SJCRH30 (cell line): ENCODE measurements at places on chromosomes 13 and 19. TPM values are rescaled to one million over a fixed set of nuclear protein-coding genes. Genes with fewer than 3 reads are reported as not detected.
A peak's percentile ranks its signal among the peaks of the same experiment; 100 is the strongest.

GRCh38 chr13:77417897-77418296 is 91.0 kb upstream of the MYCBP2 start:
- no peak for DNase-seq

GRCh38 chr19:13138916-13139198 is 11.3 kb downstream of the STX10 start:
- DNase-seq, result no peak

DNA sequence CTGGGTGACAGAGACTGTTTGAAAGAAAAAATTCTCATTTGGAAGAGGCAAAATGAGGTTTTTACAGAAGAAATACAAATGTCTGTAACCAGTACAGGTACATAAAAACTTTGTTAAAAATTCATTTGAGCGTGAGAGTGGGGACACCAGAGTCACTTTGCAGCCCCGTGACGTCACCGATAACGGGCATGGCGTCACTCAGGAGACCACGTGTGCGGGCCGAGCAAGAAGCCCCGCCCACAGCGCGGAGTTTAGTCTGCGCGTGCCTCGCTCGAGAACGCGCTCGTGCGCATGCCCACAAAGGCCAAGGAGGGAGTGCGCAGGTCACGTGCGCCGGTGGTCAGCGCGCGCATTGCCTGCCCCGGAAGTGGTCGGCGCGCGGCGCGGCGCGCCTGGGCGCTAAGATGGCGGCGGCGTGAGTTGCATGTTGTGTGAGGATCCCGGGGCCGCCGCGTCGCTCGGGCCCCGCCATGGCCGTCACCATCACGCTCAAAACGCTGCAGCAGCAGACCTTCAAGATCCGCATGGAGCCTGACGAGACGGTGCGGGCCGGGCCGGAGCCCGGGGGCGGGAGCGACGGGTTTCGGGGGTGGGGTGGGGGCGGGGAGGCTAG is at the start of gene RAD23A:
Gene RAD23A (plus strand): TSS at position 384 of the 613 bp plus-strand sequence. CDS start 87 bp downstream, at position 471.
- peak; percentile 99 for DNase-seq

DNA sequence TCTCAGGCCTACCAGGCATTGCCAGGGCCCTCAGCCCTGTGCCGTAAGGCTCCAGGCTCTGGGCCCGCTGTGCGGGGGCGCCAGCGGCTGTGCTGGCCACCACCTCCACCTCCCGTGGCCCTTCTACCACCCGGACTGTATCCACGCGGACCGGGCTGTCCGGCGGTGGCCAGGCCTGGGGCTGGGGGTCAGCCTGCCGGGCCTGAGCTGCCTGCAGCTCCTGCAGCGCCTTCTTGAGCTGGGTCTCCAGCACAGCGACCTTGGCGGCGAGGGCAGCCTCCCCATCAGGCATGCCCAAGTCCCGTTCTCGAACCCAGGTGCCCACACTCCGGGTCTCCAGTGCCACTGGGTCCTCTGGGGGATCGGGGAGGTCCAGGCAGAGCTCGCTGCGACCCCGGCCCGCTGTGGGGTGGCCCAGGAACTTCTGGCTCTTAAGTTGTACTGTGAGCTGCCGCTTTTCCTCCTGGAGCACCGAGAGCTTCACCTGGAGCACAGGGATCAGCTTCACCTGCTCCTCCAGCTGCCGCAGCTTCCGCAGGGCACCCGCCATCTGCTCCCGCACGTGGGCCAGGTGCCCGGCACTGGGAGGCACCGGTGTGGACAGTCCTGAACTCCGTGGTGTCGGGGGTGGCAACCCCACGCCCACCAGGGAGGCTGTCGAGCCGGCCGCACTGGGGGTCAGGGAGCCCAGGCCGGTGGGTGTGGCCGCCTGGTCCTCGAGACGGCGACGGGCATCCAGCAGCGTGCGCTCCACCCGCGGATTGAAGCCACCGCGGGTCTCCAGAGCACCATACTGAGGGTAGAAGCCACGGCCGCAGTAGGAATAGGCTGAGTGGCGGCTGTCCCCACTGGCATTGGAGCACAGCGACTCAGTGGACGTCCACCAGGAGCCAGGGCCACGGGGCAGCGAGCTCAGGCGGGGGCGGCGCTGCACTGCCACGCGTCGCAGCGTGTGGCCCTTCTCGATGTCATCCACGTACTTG is 4.1 kb downstream of the KANK2 start:
- no peak for DNase-seq

GRCh38 chr19:38228491-38229439 is 4.7 kb upstream of the DPF1 start:
- DNase-seq, result peak; percentile 49

DNA sequence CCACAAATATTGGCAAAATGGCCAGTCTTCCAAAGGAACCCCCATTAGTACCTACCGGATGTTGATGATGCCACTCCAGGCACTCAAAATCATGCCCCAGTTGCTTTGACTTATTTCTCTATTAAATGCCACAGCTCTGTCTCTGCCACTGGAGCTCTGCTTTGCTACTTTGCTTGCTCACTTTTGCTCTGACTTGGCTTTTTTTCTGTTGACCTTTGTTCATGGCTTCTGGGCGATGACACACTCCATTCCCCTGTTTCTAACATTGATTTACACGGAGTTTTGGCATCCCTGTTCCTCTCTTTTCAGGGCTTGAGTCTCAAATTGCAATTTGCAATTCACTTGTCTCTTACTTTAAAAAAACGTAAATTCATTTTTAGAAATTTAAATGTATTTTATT is 217.1 kb upstream of the SPRY2 start:
- no peak for DNase-seq

DNA sequence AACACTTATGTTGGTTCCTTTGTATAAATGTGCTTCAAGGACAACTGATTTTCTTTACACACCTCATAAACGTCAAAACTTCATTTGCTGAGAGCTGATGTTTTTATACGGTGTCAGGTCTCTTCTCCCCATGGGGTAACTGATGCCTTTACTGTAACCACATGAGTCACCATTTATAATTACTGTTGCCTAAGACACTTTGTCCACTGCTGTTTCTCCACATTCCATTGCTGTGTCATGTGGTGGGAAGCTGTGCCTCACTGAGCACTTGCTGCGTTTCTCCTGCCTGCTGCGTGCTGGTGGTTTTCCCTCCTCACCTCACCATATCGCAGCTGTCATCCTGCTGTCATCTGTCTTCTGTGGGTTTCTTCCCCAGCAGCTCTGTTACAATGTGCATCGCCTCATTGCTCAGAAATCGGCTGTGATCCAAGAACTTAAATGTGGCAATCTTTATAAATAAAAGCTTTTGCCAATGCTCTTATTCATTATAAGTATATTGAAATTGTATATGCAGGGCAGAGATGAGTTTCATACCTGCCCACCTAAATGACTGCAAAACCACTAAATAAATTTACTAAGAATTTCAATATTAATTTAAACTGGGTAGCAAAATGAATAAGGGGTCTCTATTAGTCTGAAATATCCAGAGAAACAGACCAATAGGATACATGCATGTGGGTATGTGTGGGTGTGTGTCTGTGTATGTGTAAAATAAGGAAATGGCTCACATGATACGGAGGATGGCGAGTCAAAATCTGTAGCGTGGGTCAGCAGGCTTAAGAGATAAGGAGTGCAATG is 547.0 kb upstream of the SLITRK5 start:
- DNase-seq, result peak; percentile 97

GRCh38 chr19:12607631-12608030 is 3.0 kb downstream of the ZNF490 start:
- no peak for DNase-seq

- no peak for DNase-seq
These were observed 162.3 kb upstream of the SERP2 start for GRCh38 chr13:44211286-44211685.

DNA sequence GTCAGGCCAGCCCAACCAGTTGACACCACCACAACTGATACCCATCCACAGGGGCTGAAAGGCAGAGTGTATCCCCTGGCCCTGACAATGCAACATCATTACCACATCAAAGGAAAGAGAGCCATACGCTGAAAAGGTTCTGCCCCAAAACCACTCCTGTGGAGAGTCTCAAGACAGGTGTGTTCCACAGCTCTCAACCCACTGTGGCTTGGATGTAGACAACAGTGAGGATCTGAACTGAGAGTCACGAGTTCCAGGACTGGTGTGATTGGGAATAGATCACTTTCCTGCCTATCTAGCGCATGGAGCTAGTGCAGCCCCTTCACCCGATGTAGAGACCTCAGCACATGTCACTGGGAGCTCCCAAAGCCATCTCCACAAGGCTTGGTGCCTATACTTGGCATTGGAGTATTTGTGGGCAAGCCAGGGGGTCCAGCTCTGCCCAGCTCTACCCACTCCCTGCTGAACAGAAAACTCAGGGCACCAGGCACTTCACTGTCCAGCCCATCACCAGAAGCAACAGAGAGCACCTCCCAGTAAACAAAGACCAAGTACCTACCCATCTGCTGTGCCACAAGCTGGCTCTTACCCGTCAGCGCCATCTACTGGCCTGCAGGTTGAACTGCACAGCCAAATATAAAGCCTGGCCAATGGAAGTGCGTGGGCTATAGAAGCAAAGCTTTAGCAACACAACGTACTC is 579.5 kb downstream of the UQCRFS1 start:
- peak; percentile 30 for DNase-seq

GRCh38 chr19:1860821-1861598 is 2.4 kb downstream of the KLF16 start:
- DNase-seq, result no peak

- DNase-seq, result no peak
These were observed 8.3 kb upstream of the KCNN4 start for GRCh38 chr19:43789029-43789428.

DNA sequence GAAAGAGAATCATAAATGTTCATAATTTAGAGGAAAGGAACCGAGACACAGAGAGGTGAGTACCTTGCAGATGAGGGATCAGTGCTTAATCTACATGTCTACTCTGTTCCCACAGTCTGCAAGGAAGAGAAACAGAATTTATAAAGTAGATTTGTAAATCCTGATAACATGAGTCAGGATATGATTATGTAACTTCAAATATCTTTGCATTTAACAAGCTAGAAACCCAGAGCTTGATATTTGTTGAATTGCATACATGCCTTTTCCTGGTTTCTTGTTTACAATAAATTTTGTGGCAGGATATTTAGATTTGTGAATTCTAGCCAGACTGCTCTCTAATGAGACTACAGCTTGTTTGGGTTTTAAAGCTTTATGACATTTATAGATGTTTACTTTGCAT is 219.2 kb downstream of the ENOX1 start:
- no peak for DNase-seq

- DNase-seq, result peak; percentile 29
These were observed 10.2 kb downstream of the PPP1R37 start for GRCh38 chr19:45103156-45103507.

GRCh38 chr19:44775676-44776240 is 1.9 kb upstream of the CBLC start:
- no peak for DNase-seq

DNA sequence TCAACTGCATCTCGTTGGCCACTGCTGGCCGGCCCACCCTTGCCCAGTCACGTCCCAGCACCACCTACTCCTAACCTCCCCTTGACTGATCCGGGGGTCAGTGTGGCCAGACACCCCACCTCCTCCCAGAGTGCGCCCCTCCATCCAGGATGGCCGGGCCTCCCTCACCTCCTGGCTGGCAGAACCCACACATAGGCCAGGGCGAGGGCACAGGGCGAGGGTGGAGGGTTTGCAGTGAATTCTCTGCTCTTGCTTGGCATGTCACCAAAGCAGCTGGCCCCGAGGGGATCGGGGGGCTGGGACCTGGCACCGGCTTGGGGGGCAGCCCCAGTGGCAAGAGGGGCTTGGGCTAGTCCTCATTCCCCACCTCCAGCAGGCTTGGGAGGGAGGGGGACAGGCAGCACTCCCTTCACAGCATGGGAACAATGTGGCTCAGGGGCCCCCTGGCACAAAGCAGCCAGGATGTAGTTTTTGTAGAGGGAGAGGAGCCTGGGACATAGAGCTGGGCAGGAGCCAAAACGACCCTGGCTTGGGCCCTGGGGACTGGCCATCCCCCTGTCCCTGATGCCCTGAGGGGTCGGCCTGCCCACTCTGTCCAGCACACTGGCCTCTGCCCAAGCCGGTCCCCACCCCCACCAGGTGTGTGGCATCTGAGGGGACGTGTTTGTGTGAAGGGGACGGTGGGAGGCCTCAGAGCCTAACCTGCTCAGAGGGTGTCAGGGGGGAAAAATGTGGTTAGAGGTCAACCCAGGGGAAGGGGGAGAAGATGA is 28.5 kb upstream of the ASF1B start:
- no peak for DNase-seq

DNA sequence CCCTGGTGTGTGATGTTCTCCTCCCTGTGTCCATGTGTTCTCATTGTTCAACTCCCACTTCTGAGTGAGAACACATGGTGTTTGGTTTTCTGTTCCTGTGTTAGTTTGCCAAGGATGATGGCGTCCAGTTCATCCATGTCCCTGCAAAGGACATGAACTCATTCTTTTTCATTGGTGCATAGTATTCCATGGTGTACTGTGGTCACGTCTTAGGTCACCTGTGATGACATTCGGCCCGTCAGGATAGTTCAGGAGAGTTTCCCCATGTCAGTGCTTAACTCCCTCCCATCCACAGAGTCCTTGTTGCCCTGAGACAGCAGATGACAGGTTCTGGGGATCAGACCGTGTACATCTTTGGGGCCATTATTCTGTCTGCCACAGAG is 8.6 kb downstream of the ZNF444 start:
- no peak for DNase-seq

Gene CYP2F1
- not detected in 2 replicates for total RNA-seq

Gene ZNF578
- 1.7 and 2.8 TPM in 2 replicates for total RNA-seq

Gene UHRF1
- 228 and 230 TPM in 2 replicates for total RNA-seq

Gene C5AR2
- total RNA-seq, result not detected in 2 replicates

Gene KRTDAP
- not detected in 2 replicates for total RNA-seq

Gene ACTMAP
- 5.0 and 5.4 TPM in 2 replicates for total RNA-seq

Gene EBPL
- 56.6 and 62.1 TPM in 2 replicates for total RNA-seq

Gene PSG2
- total RNA-seq, result not detected in 2 replicates

Gene LILRB2
- total RNA-seq, result not detected in 2 replicates

Gene ZNF563
- total RNA-seq, result 2.4 and 3.6 TPM in 2 replicates

Gene CACNA1A
- 0.12 TPM in 1 of 2 replicates, not detected in the other for total RNA-seq

Gene TEX101
- not detected in 2 replicates for total RNA-seq

Gene DCT
- 0.06 TPM in 1 of 2 replicates, not detected in the other for total RNA-seq
